ENCODE measurements at places on chromosomes 4 and X.

DNA sequence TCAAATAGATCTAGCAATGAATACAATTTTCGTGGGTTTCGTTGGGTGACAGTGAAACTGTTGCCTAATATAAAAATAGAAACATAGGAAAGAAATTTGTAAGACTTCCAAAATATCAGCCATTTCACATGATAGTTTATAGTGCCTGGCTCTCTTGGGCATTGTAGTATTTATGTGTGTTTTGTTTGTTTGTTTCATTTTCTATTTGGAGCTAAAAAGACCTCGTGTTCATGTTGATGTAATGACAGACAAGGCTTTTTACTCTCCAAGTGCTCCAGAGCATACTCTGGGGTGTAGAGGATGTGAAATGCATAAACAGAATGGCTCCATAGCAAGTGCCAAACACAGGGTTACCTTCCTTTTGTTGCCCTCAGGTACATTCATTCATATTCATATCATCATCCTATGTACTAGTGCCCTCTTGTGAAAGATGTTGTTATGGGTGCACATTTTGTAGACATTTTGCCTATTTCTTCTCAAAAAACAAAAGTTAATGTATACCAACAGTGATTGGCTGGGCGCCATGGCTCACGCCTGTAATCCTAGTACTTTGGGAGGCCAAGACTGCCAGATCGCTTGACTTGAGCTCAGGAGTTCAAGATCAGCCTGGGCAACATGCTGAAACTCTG is 100.7 kb upstream of the AMOT start:
- no peak for DNase-seq

GRCh38 chr4:30754021-30754420 is 33.9 kb downstream of the PCDH7 start:
- DNase-seq, result no peak

DNA sequence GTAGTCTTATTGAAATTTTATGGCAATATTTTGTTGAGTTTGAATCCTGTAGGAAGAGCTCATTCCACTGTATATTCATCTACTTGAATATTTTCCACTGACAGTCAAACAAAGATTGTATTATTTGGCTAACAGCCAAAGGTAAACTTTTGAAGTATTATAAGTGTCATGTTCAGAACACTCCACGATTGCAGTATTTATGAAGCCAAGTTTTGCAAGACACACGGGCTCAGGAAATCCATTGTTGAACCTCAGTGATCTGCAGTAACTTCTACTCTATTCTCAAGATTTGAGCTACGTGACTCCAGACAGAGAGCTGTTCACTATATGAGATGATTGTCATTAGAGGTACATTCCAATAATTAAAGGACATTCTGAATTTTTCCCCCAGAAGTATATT is 302.7 kb upstream of the ADGRL3 start:
- DNase-seq, result peak; percentile 38

GRCh38 chrX:128582036-128582435 is 529.8 kb upstream of the ACTRT1 start:
- no peak for DNase-seq

DNA sequence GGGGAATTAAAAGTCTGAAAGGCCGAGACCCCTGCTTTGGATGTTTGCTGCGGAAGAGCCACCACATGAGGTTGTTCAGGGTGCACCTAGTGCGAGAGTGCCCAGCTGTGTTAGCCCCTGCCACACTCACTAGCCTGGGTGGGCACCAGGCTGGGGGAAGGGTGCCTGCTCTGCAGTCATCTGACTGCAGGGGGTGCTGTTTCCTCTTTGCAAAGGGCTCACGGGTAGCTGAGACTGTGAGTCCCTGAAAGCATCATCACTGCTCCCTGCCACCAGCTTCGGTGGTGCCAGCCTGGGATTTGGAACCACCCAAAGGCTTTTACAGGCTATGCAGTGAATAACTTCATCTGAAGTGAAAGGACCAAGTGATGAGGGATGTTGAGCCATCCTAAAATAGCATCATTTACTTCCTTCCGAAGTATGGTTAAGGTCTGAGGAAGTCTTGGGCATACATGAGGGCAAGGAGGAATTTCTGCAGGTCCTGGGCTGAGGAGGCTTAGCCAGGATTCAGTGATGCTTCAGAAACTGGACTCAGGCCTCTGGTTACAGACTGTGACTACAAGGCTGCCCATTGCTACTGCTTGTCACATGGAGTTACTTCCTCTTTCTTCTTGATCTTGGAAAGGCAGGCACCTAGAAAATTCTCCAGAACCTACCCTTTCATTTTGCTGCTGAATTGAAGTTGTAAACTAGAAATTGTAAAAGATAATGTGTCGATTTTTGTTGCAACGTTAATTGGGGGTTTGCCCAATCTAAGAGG is 293.2 kb upstream of the PRPS2 start:
- no peak for DNase-seq

- DNase-seq, result peak; percentile 63
Observed at GRCh38 chr4:185774845-185775680, 36.9 kb downstream of the SORBS2 start.

DNA sequence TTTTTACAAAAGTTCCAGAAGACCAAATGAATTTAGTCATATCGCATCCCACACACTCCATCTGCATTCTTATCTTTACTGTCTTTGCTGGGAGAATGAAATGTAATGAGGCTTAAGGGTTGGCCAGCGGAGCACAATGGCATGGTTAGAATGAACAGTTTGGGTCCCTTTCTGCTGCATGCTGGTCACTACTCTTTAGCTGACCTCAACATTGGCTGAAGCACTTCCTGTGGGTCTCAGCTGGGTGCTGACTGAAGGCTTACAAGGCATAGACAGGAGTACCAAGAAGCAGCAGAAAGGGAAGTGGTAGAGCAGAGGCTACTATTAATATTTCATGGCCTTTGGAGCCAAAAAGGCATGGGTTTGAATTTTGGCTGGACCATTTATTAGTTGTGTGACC is 159.4 kb upstream of the GPC4 start:
- no peak for DNase-seq

- DNase-seq, result no peak
Observed at GRCh38 chr4:8852118-8852704, 19.4 kb downstream of the HMX1 start.

DNA sequence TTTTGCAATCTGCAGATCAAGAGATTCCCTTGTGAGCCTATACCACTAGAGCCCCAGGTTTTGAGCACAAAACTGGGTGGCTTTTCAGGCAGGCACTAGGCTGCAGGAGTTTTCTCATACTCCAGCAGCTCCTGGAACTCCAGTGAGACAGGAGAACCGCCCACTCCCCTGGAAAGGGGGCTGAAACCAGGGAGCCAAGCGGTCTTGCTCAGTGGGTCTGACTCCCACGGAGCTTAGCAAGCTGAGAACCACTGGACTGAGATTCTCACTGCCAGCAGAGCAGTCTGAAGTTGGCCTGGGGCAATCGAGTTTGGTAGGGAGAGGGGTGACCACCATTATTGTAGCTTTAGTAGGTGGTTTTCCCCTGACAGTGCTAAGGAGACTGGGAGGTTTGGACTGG is 313.8 kb upstream of the TEX13C start:
- no peak for DNase-seq

GRCh38 chr4:165779950-165780670 is 92.9 kb upstream of the TLL1 start:
- DNase-seq, result no peak

- DNase-seq, result no peak
Observed at GRCh38 chr4:69849969-69850368, 10.0 kb downstream of the SULT1E1 start.

DNA sequence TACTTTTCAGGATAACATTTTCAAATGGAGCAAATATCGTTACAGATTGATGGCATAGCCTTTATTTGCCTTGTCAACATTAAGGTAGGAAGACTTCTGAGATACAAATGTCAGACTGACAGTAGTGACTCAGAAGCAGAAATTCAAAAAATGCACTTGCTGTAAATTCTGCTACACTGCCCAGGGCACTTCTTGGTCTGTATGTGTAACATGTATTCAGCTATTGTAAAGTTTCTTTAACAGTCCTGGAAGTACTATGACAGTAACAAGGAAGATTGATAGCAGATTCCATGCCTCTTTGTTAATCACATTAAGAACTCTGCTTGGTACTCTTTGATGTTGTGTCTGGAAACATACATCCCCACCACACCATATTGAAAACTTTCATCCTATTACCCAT is 69.6 kb upstream of the PCDH18 start:
- DNase-seq, result no peak

GRCh38 chr4:118034053-118034785 is at the start of gene NDST3:
Gene NDST3, plus strand, starts transcription at chr4:118034486. Its CDS starts 19,425 bp downstream, at chr4:118053911.
- peak; percentile 1 for DNase-seq

- no peak for DNase-seq
Observed at GRCh38 chr4:130249002-130249401, 1153.0 kb downstream of the C4orf33 start.

Measured in brain pericyte (primary cell).